SJSA1 (cell line): ENCODE measurements at places on chromosomes 2 and 18. TPM values are rescaled to one million over a fixed set of nuclear protein-coding genes. Genes with fewer than 3 reads are reported as not detected.

DNA sequence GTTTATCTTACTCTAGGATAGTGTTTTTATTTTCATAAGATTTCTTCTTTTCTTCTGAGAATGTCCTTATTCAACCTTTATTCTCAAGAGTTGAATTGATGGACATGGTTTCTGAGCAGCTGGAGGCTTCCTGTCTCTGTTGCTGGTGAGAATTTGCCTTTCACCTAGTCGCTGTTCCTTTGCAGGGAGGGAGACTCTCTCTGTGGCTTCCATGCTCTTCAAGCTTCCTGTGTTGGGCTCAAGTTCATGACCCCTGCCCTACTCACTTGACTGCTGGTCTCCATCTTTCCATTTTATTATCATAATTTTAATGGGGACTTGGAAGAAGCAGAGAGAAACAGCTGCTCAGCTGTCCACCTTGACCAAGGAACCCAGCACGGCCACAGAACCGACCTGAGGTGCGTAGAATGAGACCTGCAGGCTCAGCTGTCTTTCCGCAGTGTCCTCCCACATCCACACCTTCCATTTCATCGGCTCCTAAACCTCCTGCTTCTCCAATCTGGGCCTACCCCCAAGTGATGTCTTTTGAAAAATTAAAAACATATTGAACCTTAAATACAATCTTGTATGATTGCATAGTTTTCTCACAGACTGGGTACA is 24.2 kb downstream of the TMEM18 start:
- DNase-seq = peak; percentile 19

DNA sequence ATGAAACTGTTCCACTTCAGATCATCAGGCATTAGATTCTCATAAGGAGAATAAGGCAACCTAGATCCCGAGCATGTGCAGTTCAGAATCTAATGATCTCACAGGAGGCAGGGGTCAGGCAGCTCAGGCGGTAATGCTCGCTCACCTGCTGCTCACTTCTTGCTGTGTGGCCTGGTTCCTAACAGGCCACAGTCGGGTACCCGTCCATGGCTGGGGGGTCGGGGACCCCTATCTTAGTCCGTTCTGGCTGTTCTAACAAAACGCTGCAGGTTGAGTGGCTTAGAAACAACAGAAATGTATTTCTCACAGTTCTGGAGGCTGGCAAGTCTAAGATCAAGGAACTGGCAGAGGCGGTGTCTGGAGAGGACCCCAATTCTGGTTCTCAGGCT is 79.2 kb downstream of the ASB1 start:
- DNase-seq = no peak

GRCh38 chr2:21014364-21015280 is 29.3 kb downstream of the APOB start:
- DNase-seq = no peak

DNA sequence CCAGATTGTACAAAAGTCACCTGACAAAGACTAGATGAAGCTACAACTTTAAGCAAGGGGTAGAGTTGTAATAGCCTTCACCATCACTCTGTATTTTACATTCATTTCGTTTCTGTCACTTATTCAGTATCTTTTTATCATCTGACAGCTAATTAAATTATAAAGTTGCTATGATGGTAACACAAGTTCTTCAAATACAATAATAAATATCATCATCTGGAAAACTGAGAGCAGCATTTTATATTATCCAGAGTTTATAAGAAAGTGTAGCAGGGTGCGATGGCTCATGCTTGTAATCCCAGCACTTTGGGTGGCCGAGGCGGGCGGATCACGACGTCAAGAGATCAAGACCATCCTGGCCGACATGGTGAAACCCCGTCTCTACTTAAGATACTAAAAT is 21.1 kb downstream of the DYNC2LI1 start:
- no peak for DNase-seq

DNA sequence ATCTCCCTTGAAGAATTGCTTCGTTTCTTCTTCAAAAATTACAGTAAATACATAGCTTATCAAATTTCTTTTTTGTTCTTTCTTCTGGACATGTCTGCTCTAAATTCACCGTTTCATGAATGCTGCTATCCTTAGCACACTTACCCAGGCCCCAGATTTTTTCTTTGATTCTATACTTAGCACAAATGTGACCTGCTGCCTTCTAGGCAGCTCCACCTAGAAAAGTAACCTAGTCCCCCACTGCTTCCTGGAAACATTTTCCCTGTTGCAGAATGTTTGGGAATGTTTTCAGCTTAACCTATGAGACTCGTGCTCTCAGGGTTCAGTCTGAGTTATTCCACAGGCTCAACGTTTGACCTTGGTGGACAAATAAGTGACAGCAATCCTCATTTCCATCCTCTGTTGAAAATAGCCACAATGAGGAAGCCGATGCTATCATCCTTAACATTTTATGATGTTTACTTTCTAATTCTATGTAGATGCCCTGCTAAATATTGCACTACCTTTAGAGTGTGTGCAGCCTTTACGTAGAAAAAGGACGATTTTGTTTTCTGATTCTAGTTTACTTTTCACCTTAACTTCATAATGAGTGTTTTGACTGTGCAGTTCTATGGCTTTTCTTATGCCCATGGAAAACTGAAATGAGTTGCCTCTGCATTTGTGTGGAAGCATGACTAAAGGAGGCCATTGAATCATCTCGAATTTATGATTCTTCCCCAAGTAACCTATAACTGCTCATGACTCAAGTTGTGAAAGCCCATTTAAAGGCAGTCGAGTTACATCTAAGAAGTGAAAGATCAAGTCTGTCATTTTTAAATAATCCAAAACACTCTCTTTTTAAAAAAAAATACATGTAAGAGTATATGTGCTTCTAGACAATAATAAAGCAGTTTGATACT is 47.7 kb downstream of the TMEM182 start:
- DNase-seq = no peak

Gene NCOA1
- total RNA-seq = 8.4 and 14.5 TPM in 2 replicates

Gene CROCC2
- total RNA-seq = not detected in 2 replicates

Gene TANC1
- 11.6 and 26.5 TPM in 2 replicates for total RNA-seq

Gene SNORC
- 0.22 and 0.32 TPM in 2 replicates for total RNA-seq

Gene TMEM185B
- total RNA-seq = 52.8 and 54.5 TPM in 2 replicates
